ENCODE measurements at places on chromosomes 13 and 19. TPM values are rescaled to one million over a fixed set of nuclear protein-coding genes. Genes with fewer than 3 reads are reported as not detected.

The PVR gene
- polyA plus RNA-seq = 21.4 TPM

The PRR20D gene
- not detected for polyA plus RNA-seq

The FXYD1 gene
- 57.5 TPM for polyA plus RNA-seq

- no peak for DNase-seq
These were observed 2.1 kb upstream of the LRP3 start for GRCh38 chr19:33192010-33192409.

GRCh38 chr19:56670961-56671612 is 470 bp downstream of the ZNF835 start:
- DNase-seq = peak; percentile 11

DNA sequence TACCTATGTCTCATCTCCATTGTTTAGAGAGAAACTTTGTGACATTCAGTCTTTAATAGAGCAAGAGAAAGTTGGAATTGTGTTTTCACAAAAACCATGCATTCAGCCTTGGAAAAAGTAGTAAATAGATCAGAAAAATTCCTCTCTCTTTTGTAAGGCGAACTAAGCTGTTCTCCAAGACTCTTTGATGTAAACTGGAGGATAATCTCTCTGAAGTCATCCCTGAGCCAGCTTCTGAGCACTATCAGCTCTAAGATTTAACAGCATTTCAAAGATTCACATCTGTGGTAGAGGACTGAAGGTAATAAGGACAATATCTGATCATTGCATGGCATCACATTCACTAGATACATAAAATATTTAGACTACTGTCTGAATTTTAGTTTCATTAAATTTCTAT is 904.6 kb upstream of the ATXN8OS start:
- DNase-seq = no peak

DNA sequence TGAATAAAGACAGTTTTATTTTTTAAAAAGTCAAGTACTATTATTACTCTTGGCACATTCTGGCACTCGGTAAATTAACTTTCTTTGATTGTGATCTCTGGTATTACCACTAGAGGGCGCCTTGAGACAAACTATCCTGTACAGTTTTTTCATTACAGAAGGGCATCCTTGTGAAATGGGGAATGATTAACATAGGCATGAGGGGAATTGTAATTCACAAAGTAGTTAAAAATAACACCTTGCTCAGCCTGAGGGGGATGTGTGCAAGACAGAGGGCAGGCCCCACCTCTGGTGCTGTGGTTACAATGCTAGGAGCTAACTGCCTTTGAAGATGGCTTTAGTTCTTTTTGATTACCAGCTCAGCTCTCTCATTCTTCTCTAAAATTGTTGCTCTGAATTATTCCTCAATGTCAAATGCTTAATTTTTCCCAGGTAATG is 24.2 kb upstream of the C1QTNF9B start:
- no peak for DNase-seq
